ENCODE measurements at places on chromosomes 4 and X. TPM values are rescaled to one million over a fixed set of nuclear protein-coding genes. Genes with fewer than 3 reads are reported as not detected.

MOB1B gene
- 16.6 TPM for total RNA-seq

ZFP92 gene
- under 0.01 TPM for total RNA-seq

CD38 gene
- not detected for total RNA-seq

WNK3 gene
- 0.29 TPM for total RNA-seq

SULT1B1 gene
- total RNA-seq = not detected

ARHGAP24 gene
- total RNA-seq = 78.0 TPM

KLF8 gene
- total RNA-seq = 2.6 TPM

MAGEA4 gene
- total RNA-seq = not detected

GAB1 gene
- total RNA-seq = 12.0 TPM

AKAP4 gene
- not detected for total RNA-seq

RASL11B gene
- not detected for total RNA-seq

MAGEA2B gene
- total RNA-seq = not detected

MAGEC3 gene
- total RNA-seq = not detected

ZCCHC18 gene
- total RNA-seq = 0.29 TPM

TRPC5OS gene
- not detected for total RNA-seq

DKC1 gene
- total RNA-seq = 43.1 TPM
